A172 (cell line): ENCODE measurements at places on chromosomes 4 and X. TPM values are rescaled to one million over a fixed set of nuclear protein-coding genes. Genes with fewer than 3 reads are reported as not detected.

SPACA5 gene
- total RNA-seq = not detected in 2 replicates

CYBB gene
- 0.19 TPM in 1 of 2 replicates, not detected in the other for total RNA-seq

APOO gene
- 64.7 and 84.7 TPM in 2 replicates for total RNA-seq

PPP1R2C gene
- not detected in 2 replicates for total RNA-seq

RHOXF1 gene
- not detected in 2 replicates for total RNA-seq

FRAS1 gene
- 0.81 and 1.2 TPM in 2 replicates for total RNA-seq

IRS4 gene
- total RNA-seq = not detected in 2 replicates

BEND2 gene
- total RNA-seq = 1.4 and 2.6 TPM in 2 replicates

AMBN gene
- 0.17 TPM in 1 of 2 replicates, not detected in the other for total RNA-seq

LIAS gene
- total RNA-seq = 9.2 and 12.5 TPM in 2 replicates

ABCD1 gene
- total RNA-seq = 44.7 and 44.8 TPM in 2 replicates

WNK3 gene
- total RNA-seq = 3.3 and 4.2 TPM in 2 replicates

FHIP1A gene
- total RNA-seq = 3.0 and 38.0 TPM in 2 replicates

DNA sequence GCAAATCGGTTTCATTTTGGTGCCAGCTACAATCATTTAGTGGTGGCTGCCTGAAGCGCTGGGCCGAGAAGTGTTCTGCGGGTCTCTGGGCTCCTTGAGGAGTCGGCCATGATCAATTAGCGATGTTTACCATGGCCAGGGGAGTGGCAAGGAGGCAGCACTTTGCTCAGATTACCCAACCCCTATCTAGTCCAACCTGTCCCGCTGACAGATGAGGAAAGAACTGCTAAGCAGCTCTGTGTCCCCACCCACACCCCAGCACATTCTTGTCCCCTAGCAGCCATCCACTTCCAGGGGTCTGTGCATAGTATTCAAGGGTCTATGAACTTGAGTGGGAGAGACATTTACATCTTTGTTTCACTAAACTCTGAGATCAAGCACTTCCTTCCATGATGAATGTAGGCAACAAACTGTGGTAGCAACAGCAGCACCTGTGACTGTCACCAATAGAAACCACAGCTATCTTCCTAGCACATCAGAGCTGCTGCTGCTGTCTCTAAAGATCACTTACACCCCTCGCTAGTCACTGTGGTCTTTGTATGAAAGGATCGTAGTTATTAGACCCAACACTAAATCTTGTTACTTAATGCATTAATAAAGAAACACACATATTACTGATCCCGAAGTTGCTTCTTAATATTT lies 331.6 kb downstream of the BCOR start:
- no peak for DNase-seq

DNA sequence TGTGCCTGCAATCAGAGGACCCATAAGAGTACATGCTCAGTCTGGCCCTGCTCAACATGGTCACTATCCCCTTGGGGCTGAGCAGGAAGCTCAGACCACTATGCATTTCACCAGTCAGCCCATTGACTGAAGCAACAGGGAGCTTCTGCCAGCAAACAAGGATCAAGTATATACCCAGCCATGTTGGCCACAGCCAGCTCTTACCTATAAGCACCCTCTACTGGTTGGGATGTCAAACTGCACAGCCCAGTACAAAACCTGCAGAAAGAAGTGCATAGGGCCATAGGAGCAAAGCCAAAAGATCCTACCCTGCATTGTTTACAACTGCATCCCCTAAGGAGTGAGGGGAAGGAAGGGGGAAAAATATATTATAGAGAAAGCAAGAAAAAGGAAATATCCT lies 214.4 kb upstream of the CPEB2 start:
- DNase-seq = no peak

- DNase-seq = no peak
Observed at GRCh38 chr4:36308150-36308549, 26.7 kb downstream of the DTHD1 start.

DNA sequence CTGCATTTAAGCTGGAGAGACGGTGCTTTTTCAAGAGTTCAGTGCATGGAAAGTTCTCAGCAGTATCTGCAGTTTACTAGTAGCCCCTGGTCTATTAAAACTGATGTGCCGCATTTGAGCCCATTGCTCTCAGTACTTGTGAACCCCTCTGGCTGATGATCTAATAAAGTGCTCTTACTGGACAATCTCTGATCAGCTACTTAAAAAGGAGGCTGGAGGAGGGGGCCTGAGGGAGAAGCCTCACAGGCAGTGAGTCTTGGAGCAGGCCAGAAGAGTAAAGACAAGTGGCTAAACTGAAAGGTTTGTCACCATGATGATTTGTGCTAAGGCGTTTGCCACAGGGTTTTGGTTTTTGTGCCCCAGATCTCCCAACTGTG lies 138.5 kb downstream of the ARX start:
- no peak for DNase-seq

DNA sequence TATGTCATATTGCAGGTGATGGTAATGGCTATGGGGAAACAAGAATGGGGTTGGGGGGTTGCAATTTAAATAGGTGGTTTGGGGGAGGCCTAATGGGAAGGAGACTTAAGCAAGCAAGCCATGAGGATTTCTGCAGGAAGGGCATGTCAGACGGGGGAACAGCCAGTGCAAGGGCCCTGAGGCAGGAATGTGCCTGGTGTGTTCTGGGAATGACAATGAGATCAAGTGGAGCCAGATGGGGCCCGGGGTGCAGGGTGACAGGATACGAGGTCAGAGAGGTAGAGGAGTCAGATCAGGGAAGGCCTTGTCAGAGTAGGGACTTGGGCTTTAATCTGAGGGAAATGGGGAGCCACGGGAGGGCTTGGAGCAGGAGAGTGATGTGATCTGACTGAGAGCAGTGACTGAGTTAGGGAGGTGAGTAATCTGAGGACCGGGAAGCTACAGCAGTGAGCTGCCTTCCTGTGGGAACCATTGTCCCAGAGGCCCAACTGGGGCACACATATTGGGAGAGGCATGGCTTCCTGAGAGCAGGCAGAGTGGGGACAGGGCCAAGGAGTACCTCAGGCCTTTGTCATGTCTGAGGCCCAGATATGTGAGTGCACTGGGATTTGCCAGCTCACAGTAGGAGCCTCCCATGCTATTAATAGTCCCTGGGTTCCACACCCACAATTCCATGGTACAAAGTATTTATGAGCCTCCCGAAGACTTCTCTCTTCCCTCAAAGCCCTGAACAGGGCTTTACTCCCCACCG lies 139.8 kb downstream of the BCOR start:
- peak; percentile 38 for DNase-seq

DNA sequence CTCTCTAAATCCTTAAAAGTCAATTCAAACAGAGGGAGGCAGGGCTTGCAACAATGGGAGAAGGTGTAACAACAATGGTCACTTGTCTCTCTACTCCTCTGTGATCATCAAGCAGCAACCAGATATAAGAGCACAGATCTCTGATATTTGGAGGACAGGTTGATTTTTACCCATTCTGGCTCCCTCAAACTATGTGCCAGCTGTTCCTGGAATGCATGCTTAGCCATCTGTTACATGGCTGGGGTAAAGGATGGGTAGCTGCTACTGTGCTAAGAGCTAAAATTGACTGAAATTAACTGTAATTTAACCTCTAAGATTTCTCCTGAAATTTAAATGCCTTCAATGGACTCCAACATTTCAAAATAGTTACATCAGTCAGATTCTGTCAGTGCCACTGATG lies 1459.9 kb downstream of the PCDH7 start:
- DNase-seq = no peak

GRCh38 chr4:138671106-138671505 lies 344.5 kb upstream of the NOCT start:
- no peak for DNase-seq

GRCh38 chr4:71268166-71268565 lies 70.7 kb upstream of the SLC4A4 start:
- DNase-seq = peak; percentile 7

GRCh38 chr4:1400831-1401408 lies 5.3 kb downstream of the NKX1-1 start:
- DNase-seq = no peak

GRCh38 chr4:152981842-152982241 lies 45.7 kb downstream of the FHDC1 start:
- peak; percentile 23 for DNase-seq

GRCh38 chr4:71586087-71586763 lies 197.7 kb downstream of the GC start:
- DNase-seq = no peak

DNA sequence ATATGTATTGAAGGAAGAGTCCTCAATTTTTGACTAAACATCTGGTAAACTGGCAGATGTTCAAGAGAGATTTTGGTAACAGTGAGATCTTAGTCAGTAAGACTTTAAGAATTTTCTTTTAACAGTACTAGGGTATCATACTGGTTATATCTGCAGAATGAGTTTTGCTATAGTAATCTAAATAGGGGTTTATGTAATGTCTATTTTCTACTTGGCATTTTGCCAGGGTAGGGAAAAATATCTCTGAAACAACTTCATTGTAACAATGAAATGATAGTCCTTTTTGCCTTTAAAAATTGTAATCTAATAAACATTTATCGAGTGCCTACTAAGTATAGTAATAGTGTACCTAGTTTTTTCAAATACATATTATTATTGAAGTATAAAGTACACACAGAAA lies 32.1 kb downstream of the XK start:
- no peak for DNase-seq

DNA sequence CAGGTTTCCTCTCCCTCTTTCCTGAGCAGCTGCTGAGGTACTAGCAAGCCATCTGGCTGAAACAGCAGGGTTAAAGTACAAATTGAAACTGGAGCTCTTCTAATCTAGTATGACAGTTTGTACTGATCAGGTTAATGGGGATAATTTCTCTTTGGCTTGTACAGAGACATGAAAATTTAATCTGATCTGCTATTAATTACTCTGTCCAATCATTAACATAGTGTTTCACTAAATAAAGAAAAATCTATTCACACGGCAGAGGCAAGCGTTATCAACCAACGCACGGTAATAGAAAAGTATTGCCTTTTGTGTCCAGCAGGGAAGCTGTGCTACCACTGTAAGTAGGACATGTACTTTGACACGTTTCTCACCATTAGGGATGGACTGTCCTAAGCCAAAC lies 71.1 kb downstream of the IGSF1 start:
- no peak for DNase-seq

- peak; percentile 65 for DNase-seq
Observed at GRCh38 chr4:140233791-140234696, 80.1 kb upstream of the MAML3 start.

GRCh38 chr4:121400632-121401031 lies 19.8 kb upstream of the QRFPR start:
- no peak for DNase-seq
